ENCODE measurements at places on chromosomes 4 and X. TPM values are rescaled to one million over a fixed set of nuclear protein-coding genes. Genes with fewer than 3 reads are reported as not detected.

DNA sequence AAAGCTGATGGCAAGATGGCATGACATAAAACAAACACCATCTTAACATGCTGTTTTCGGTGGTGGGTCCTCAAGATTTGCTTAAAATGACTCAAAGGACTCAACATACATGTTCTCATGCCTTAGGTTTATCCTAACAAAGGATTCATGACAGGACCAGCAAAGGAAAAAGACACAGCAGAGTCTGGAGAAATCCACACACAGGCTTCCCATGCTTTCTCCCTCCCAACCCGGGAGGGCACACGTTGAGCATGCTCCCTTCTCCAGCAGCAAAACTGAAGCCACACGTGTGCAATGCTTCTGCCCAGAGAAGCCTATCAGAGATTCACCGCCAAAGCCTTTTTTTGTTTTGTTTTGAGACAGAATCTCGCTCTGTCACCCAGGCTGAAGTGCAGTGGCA lies 39.9 kb downstream of the SAT1 start:
- H3K4me3 ChIP-seq, result no peak overlapping the region
- no peaks in the 10 kb centered on the region for H3K4me1 ChIP-seq
- H3K36me3 ChIP-seq, result no peaks in the 10 kb centered on the region
- H3K27ac ChIP-seq, result no peak overlapping the region
- H3K27me3 ChIP-seq, result no peaks in the 10 kb centered on the region

GRCh38 chr4:181853881-181854511 lies 389.2 kb upstream of the TENM3 start:
- no peaks in the 10 kb centered on the region for H3K4me1 ChIP-seq
- H3K36me3 ChIP-seq, result no peaks in the 10 kb centered on the region
- no peak for DNase-seq
- peaks cover 8% of the 10 kb centered on the region for H3K27me3 ChIP-seq

DNA sequence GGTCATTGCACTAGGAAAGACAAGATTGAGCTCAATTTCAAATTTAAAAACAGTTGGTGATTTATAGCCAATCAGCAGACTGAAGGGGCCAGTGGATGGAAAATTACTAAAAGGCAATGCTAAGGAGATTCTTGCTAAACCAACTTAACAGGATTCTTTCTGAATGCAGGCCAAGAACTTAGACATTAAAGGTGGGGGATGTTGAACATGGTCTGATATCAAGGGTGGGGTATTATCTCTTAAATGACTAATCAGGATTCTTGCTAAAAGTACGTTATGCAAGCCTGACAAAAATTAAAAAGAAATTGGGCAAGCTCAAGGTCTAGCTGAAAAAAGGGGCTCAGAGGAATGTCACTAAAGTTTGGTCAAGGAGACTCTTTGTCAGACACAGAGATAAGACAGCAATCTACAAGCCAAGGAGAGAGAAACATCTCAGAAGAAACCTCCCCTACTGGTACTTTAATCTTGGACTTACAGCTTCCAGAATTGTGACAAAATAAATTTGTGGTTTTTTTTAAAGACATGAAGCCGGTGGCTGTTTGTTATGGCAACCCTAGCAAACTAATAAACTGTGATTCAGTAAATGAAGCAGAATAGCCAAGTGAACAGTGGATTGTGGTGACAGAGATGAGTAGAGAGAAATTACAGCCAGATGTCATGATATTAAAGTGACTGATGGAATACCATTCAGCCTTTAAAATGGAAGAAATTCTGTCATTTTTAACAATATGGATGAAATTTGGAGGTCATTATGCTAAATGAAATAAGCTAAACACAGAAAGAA lies 120.3 kb upstream of the KLHL4 start:
- no peaks in the 10 kb centered on the region for H3K4me1 ChIP-seq
- H3K36me3 ChIP-seq, result no peaks in the 10 kb centered on the region
- H3K27ac ChIP-seq, result no peak overlapping the region
- DNase-seq, result no peak

HGFAC gene
- 0.80 TPM for total RNA-seq

PCDH18 gene
- total RNA-seq, result 3.4 TPM

DNA sequence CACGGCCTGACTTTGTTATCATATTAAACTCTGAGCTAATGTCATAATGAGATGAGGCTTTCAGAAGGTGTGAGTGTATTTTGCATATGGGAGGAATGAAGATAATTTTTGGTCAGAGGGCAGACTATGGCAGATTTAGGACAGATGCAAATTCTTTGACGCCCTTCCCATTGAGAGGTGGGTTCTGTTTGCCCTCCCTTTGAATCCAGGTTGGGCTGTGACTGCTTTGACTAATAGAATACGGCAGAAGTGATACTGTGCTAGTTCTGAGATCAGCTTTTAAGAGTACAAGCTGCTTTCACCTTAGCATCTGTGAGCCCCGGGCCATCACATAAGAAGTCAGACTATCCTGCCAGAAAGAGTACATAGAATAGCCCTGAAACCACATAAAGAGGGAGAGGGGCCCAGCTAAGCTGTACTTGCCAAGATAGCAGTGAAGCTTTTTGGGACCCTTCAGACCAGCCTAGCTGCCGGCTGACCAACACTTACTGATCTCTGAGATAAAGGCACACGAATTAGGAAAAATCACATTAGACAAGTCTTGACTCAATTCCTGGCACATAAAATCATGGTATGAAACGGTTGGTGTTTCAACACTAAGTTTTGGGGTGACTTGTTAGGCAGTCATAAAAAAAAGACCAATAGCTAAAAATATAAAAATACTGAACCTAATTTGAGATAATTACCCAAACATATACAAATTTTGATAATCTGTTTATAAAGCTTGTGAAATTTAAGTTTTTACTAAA lies 166.7 kb upstream of the SH3RF1 start:
- H3K4me3 ChIP-seq, result no peak overlapping the region
- H3K36me3 ChIP-seq, result peaks cover 11% of the 10 kb centered on the region
- no peak for DNase-seq
- H3K4me1 ChIP-seq, result peaks cover 31% of the 10 kb centered on the region
- no peak overlapping the region for H3K27ac ChIP-seq

- H3K4me3 ChIP-seq, result peak overlapping the region; percentile 49
- no peaks in the 10 kb centered on the region for H3K36me3 ChIP-seq
- DNase-seq, result peak; percentile 78
- H3K4me1 ChIP-seq, result no peaks in the 10 kb centered on the region
- peaks cover 28% of the 10 kb centered on the region for H3K27me3 ChIP-seq
Measured at GRCh38 chr4:68373513-68373912, 23.6 kb upstream of the YTHDC1 start.

GRCh38 chrX:5341902-5342301 lies 886.8 kb downstream of the NLGN4X start:
- DNase-seq, result no peak
- no peak overlapping the region for H3K27ac ChIP-seq
- H3K27me3 ChIP-seq, result no peaks in the 10 kb centered on the region
- no peak overlapping the region for H3K4me3 ChIP-seq

DNA sequence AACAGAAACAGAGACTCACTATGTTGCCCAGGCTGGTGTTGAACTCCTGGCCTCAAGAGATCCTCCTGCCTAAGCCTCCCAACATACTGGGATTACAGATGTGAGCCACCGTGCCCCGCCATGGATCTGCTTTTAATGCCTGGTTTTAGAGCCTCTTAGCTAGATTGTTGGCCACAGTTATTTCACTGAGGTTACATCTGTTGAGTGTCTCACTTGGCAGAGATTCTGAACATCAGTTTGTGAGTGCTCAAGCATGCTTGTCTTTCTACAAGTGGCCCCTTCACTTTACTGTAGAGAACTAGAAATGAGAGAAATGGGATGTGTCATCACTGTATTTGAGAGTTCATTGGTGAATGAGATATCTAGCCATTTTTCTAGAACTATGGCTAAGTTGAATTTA lies 218.5 kb downstream of the APBB2 start:
- DNase-seq, result no peak
- H3K27ac ChIP-seq, result no peak overlapping the region
- no peaks in the 10 kb centered on the region for H3K27me3 ChIP-seq
- H3K4me1 ChIP-seq, result peaks cover 37% of the 10 kb centered on the region
- no peak overlapping the region for H3K4me3 ChIP-seq

GRCh38 chr4:121800638-121800960 lies 524 bp upstream of the EXOSC9 start:
- no peaks in the 10 kb centered on the region for H3K27me3 ChIP-seq
- H3K36me3 ChIP-seq, result peaks cover 31% of the 10 kb centered on the region
- H3K27ac ChIP-seq, result peak overlapping the region; percentile 94
- DNase-seq, result no peak

DNA sequence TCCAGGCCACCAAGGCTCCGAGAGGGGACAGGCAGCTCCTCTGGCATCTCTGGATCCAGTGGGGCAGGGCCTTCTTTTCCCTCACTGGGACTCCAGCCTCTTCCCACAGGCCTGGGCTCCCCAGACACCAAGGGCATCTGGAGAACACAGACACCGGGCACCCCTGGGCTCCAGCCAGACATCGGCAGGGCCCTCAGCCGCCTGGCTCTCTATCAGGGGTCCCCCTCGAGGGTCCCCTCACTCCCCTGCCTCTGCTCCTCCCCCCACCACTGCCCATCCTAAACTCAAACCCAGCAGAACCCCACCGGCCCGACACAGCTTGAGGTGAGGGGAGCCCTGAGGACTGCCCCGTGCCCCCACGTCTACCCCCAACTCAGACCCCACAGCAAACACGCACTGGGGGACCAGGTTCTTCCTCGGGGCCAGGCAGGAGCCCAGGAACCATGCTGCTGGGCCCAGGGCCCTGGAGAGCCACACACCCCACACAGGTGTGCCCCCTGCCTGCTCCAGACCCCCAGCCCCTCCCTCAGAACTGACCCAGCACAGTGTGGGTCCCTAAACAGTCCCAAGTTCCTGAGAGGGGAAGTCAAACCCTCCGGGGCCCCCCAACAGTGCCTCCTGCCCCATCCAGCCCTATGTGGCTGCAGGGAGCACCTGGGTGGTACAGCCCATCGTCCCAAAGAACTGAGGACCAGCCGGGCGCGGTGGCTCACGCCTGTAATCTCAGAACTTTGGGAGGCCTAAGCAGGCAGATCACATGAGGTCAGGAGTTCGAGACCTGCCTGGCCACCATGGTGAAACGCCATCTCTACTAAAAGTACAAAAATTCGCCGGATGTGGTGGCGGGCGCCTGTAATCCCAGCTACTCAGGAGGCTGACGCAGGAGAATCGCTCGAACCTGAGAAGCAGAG lies 86.8 kb downstream of the FAM53A start:
- no peak overlapping the region for H3K4me3 ChIP-seq
- peaks cover 91% of the 10 kb centered on the region for H3K27me3 ChIP-seq
- H3K27ac ChIP-seq, result no peak overlapping the region
- peak; percentile 3 for DNase-seq
- H3K36me3 ChIP-seq, result no peaks in the 10 kb centered on the region
- peaks cover 8% of the 10 kb centered on the region for H3K4me1 ChIP-seq

- H3K27ac ChIP-seq, result peak overlapping the region; percentile 68
- H3K27me3 ChIP-seq, result no peaks in the 10 kb centered on the region
- peak; percentile 33 for DNase-seq
Measured at GRCh38 chr4:152072001-152072485, 311.2 kb upstream of the GATB start.

FRMPD4 gene
- total RNA-seq, result 2.8 TPM

ZFYVE28 gene
- total RNA-seq, result 5.6 TPM

LDB2 gene
- total RNA-seq, result 29.6 TPM

- H3K27ac ChIP-seq, result peak overlapping the region; percentile 48
- H3K27me3 ChIP-seq, result no peaks in the 10 kb centered on the region
- H3K4me1 ChIP-seq, result peaks cover 65% of the 10 kb centered on the region
- peaks cover 17% of the 10 kb centered on the region for H3K36me3 ChIP-seq
- H3K4me3 ChIP-seq, result no peak overlapping the region
- no peak for DNase-seq
Measured at GRCh38 chr4:159308566-159309340, 205.9 kb downstream of the RAPGEF2 start.

- no peak overlapping the region for H3K27ac ChIP-seq
- no peaks in the 10 kb centered on the region for H3K27me3 ChIP-seq
- no peaks in the 10 kb centered on the region for H3K36me3 ChIP-seq
- H3K4me3 ChIP-seq, result no peak overlapping the region
Measured at GRCh38 chrX:42432552-42432951, 345.4 kb downstream of the PPP1R2C start.

- no peaks in the 10 kb centered on the region for H3K36me3 ChIP-seq
- H3K27me3 ChIP-seq, result no peaks in the 10 kb centered on the region
- H3K4me3 ChIP-seq, result peak overlapping the region; percentile 65
- peak; percentile 13 for DNase-seq
- H3K27ac ChIP-seq, result peak overlapping the region; percentile 59
Measured at GRCh38 chrX:63784346-63784901, 590 bp downstream of the ARHGEF9 start.

NHSL2 gene
- 3.8 TPM for total RNA-seq

DNA sequence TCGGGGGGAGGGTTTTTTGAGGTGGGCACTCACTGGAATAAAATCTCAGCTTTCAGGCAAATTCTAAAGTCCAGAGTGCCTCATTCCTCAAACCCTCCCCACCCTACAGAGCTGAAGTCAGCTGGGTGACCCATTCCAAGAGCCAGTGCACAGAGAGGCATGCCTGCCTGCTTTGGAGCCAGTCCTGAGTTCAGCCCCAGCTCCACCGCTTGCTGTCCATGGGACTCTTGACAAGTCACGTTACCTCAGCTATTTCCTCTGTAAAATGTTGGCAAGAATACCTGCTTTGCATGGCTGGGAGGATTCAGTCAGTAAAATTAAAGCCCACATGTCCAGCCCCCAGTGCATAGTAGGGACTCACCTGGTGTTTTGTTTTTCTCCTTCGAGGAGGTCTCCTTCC lies 125.9 kb upstream of the PJA1 start:
- H3K4me1 ChIP-seq, result peaks cover 3% of the 10 kb centered on the region
- no peak for DNase-seq
- H3K4me3 ChIP-seq, result no peak overlapping the region
- H3K27ac ChIP-seq, result no peak overlapping the region
- no peaks in the 10 kb centered on the region for H3K27me3 ChIP-seq

DDX60 gene
- 5.3 TPM for total RNA-seq

GRCh38 chrX:78213331-78213730 lies 73.9 kb upstream of the TAF9B start:
- no peaks in the 10 kb centered on the region for H3K4me1 ChIP-seq
- no peaks in the 10 kb centered on the region for H3K27me3 ChIP-seq
- H3K4me3 ChIP-seq, result no peak overlapping the region
- DNase-seq, result no peak

- no peaks in the 10 kb centered on the region for H3K4me1 ChIP-seq
- H3K27me3 ChIP-seq, result no peaks in the 10 kb centered on the region
- H3K27ac ChIP-seq, result no peak overlapping the region
- H3K36me3 ChIP-seq, result no peaks in the 10 kb centered on the region
- H3K4me3 ChIP-seq, result no peak overlapping the region
- no peak for DNase-seq
Measured at GRCh38 chr4:179624768-179625181, 2182.5 kb upstream of the AGA start.

DNA sequence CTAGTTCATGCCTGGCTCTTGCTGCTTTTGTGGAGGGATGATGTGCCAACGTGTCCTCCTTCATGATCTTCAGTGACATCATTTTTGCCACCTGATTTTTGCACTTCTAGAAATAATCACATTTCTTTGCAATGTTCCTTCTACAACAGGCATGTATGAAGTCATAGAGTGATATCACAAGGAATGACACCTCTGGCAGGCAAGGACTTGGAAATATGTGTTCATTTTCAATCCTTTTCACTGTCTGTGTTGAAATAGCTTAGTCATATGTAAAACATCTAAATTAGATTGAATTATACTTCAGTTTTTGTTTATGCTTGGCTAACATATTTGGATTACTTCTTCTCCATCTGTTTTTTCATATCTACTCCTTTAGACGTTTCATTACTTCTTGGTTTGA lies 221.2 kb upstream of the STK26 start:
- H3K36me3 ChIP-seq, result no peaks in the 10 kb centered on the region
- H3K27me3 ChIP-seq, result no peaks in the 10 kb centered on the region
- no peak overlapping the region for H3K27ac ChIP-seq
- H3K4me1 ChIP-seq, result no peaks in the 10 kb centered on the region

GRCh38 chr4:87074121-87074488 lies 139.3 kb downstream of the AFF1 start:
- no peak for DNase-seq
- no peaks in the 10 kb centered on the region for H3K36me3 ChIP-seq
- H3K4me1 ChIP-seq, result peaks cover 96% of the 10 kb centered on the region
- peak overlapping the region; percentile 73 for H3K27ac ChIP-seq
- peak overlapping the region; percentile 40 for H3K4me3 ChIP-seq

Data from left ventricle myocardium inferior (tissue), 1 donor.